ENCODE measurements at places on chromosomes 7 and 10.

GRCh38 chr10:79093658-79094411, 25.1 kb downstream of the ZMIZ1 start:
- DNase-seq: no peak

DNA sequence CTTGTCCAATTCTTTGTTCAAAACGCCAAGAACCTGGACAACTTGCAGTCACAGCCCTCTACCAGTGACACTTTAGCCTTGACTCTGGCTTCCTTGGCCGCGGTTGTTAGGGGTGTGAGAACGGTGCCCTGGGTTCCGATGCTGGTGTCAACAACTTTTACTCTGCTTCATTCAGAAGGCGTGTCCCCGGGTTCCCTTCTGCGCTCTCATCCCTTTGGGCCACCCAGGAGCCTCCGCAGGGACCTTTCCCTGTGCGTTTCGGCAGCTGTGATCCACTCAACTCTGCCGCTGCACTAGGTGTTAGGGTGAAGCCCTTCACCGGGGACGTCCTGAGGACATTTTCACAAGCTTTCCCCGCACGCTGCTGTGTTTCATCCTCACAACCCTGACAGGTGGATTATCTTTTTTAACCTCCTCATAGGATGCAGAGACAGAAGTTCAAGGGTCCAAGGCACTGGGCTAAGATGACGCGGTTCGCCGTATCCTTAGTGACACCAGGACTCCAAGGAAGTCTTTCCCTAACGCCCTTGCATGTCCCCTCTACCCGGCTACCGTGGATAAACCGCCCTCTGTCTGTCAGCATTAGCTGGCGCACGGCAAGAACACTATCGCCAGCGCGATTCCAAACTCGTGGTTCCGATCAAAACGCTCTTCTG, 133.5 kb upstream of the SHH start:
- no peak for DNase-seq

GRCh38 chr10:31197886-31198285, 121.1 kb upstream of the ZEB1 start:
- DNase-seq: no peak

DNA sequence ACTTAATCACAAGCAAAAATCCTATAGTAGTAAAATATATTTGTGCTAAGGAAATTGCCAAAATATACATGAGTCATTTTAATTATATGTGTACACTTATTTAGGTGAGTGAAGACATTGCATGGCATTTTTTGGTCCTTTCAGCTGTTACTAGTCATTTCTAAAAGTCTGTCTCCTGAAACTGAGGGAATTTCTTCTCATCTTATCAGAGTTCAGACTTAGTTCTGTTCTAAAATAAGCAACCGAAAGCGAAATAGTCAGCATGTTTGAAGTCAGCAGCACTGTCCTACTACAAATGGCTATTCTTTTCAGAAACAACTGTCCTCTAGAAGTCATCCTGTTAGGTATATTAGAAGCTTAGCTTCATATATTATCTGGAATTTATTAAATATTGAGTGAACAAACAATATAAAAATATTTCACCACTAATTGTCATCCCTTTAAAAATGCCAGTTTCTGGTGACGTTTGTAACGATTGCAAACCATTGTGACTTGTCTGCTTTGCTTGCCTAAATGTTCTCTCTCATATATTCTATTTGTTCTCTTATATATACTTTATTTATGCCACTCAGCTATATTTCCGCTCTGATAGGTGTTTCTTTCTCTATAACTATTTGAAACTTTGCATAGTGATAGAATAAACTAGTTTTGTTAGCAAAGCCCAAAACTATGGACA, 227.4 kb upstream of the KAT6B start:
- no peak for DNase-seq

- DNase-seq: peak; percentile 62
Measured at GRCh38 chr7:34837801-34838201, 179.8 kb downstream of the NPSR1 start.

GRCh38 chr10:74343804-74344203, 192.8 kb downstream of the ADK start:
- no peak for DNase-seq

DNA sequence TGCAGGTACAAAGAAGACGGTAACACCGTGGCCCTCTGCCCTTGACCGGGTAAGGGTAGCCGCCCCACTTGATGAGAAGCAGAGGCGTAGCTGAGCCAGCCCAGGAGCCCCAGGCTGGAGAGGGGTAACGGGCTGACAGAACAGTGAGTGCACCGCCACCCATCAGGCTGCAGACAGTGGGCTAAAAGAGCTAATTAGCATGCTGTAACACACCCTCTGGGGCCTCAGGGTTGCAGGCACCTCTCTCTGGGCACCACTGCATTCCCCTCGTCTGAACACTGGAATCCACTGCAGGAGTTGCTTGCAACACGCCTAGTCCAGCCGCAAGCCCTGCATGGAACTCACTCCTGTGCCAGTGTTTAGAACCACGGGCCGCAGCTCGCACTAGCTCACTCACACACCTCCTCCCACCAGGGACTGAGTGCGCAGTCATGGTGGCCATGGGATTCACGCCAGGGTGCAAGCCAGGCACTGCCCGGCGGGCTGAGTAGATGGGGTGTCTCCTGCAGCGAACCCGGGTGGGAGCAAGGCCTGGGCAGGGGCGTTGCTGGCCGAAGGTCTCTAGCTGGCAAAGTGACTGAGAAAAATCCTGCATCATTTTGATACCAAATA, 36.1 kb downstream of the AGMO start:
- no peak for DNase-seq

DNA sequence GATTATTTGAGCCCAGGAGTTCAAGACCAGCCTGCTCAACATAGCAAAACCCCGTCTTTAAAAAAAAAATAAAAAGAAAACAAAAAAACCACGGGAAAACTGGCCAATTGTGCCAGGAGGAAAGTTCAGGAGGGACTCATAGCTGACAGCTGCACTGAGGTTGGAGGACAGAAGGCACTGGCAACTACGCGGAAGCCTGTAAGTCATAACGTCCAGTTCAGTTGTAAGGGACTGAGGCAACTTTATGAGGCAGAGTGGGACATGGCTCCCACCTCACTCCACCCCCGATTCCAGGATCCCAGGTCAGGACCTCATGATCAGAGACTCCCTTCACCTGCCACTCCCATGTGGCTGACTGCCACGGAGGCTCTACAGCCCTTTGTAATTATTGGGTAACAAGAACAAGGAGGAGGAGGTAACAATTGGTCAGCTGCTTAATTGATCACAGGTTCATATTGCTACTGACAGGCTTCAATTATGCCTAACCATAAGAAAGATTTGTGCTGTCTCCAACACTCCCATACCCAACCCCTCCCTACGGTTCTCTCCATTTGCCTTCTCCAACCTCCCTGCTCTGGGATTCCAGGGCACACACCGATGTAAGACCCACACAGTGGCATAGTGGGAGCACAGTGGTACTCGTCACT, 1.9 kb upstream of the CCL24 start:
- DNase-seq: no peak

DNA sequence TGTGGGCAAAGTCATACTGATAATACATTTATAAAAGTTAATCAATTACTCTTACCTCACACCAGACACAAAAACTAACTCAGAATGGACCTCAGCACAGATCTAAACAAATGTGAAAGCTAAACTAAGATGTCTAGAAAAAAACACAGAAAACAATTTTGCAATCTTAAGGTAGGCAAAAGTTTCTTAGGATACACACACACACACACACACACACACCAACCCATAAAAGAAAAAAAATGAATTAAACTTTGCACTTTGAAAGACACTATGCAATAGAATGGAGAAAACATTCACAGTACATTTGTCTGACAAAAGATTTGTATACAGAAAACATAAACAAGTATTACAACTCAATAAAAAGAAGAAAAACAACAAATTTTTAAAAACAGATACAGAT, 70.8 kb upstream of the ZNRF2 start:
- no peak for DNase-seq

GRCh38 chr7:133958822-133959221, 168.3 kb upstream of the LRGUK start:
- DNase-seq: no peak

GRCh38 chr7:133602291-133602690, 349.4 kb downstream of the EXOC4 start:
- DNase-seq: peak; percentile 99

DNA sequence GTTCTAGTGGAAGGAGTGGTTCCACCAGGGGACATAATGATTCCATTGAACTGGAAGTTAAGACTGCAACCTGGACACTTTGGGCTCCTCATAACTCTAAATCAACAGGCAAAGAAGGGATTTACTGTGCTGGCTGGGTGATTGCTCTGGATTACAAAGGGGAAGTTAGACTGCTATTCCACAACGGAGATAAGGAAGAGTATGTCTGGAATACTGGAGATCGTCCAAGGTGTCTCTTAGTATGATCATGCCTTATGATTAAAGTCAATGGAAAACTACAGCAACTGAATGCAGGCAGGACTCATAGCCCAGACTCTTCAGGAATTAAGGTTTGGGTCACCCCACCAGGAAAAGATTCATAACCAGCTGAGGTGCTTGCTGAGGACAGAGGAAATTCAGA, 310.6 kb upstream of the MGMT start:
- DNase-seq: no peak

- DNase-seq: no peak
Measured at GRCh38 chr7:27141923-27142579, 1.4 kb downstream of the HOXA5 start.

GRCh38 chr10:52644373-52645186, 128.0 kb downstream of the MBL2 start:
- DNase-seq: peak; percentile 1

DNA sequence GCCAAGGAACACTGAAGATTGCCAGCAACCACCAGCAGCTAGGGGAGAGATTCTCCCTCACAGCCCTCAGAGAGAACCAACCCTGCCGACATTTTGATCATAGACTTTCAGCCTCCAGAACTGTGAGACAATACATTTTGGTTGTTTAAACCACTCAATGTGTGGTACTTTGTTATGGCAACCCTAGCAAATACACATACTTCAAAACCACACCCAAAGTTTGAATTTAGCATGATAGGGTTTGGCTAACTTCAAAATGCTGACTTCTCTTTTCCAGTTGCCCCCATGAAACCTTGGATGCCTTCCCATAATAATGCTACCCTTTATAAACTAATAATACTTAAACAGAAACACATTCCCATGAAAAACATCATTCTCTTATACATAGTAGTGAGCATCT, 149.8 kb downstream of the DGKI start:
- DNase-seq: no peak

- DNase-seq: no peak
Measured at GRCh38 chr7:75715864-75716263, 22.9 kb downstream of the HIP1 start.

GRCh38 chr7:74164985-74165456, 9.1 kb upstream of the EIF4H start:
- DNase-seq: no peak

GRCh38 chr7:19209166-19209696, 64.0 kb upstream of the FERD3L start:
- DNase-seq: no peak

DNA sequence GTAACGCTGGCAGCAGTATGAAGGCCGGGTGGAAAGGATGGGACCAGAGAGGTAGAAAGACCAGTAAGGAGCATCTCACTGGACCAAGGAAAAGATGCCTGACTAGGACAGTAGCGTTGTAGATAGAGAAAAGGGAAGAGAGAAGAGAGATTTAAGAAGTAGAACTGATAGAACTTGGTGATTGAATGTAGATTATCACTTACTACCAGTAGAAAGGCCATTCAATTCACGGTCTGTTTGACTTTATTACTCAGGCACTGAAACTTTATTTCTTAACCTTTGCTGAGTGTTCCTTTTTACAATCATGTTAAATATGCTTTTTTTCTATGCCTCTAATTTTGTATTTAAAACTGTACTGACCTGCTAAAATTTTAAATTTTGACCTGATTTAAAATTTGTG, 12.2 kb downstream of the MCU start:
- no peak for DNase-seq

- no peak for DNase-seq
Measured at GRCh38 chr7:36110584-36110983, 42.5 kb upstream of the EEPD1 start.

DNA sequence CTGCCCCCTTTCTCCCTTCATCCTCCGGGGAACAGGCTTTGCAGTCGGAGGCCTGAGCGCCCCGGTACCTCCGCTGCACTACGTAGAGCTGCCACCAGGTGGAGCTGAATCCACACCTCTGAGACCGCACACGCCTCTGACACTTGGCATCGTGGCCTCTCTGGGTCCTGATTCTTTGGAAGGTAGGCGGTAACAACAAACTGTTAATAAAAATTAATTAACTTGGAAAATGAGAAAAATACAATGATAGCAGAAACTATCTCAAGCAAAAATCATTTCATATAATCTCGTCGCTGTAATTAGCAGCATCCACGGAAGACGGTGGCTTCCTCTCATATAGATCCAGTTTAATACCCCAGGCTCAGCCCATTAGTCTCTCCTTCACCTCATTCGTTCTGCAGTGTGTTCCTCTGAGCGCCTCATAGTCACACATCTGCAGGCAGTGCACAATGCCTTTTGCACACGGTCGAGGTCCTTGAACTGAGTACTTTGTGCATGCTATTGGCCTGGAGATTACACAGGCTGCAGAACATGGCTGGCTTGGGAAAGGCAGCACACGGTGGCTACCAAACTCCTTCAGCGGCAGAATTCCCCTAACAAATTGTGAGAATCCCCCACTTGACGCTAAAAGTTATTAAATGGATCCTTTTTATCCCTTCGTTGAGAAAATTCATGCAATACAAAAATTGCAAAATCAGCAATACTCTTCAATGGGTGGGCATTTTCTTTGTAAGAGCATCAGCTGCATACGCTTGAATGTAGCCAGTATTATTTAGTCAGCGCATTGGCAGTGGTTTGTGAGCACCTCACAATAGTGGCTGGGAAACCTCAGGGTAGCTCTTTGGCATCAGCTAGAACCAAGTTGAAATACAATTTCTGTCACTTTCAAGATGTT, 18.7 kb downstream of the OR9A2 start:
- DNase-seq: peak; percentile 59

DNA sequence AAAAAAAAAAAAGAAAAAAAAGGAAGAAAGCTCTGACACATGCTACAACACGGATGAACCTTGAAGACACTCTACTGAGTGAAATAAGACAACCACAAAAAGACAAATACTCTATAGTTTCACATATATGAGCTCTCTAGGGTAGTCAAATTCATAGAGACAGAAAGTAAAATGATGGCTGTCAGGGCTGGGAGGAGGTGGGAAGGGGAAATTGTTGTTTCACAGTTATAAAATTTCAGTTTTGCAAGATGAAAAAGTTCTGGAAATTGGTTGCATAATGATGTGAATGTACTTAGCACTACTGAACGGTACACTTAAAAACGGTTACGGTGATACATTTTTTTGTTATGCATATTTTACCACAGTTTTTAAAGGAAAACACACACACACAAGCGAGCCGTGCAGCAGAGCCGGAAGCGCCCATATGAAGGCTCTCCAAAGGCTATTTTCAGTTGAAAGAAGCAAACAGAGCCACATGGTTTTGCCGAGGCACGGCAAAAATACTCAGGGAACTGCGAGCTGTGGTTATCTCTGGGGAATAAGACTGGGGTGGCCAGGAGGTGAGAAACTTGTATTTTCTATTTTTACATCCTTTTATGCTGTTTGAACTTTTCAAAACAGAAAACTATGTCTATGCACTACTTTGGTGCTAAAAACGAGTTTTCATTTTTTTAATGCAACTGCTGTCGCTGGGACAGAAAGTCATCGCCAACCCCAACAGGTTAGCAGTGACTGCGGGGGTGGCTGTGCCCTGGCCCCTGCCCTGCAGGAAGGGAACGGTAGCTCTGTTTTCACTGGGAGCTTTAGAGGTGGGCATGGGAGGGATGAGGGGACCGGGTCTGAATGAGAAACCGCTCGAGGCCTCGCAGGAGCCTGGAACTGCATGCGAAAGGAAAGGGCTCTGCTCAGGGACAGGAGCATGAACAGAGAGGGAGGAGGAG, 132.9 kb downstream of the OAT start:
- DNase-seq: no peak

- no peak for DNase-seq
Measured at GRCh38 chr7:40800771-40801170, 666.0 kb downstream of the SUGCT start.
